T-helper 9 cell (primary cell): ENCODE measurements at places on chromosomes 7 and 10.

GRCh38 chr10:53997953-53998352 is 803.1 kb downstream of the PCDH15 start:
- no peak for DNase-seq

DNA sequence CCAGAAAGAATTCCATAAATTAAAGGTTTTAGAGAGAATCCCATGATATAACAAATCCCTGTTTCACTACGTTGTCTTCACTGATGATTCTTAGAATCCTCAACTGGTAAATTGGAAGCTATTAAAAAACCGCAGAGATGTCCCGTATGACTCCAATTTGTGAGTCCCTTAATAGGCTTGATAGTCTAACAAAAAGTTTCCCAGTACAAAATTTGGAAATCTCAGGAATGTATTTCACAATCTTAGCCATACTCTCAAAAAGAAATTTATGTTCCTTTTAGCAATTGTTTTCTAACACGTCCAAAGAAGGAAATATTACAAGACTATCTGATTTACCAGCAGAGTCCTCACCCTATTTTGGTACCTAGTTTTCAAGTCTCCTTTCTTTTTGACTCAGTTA is 2.5 kb downstream of the TES start:
- DNase-seq: no peak

- DNase-seq: no peak
Measured at GRCh38 chr10:87578842-87579401, 74.2 kb downstream of the MINPP1 start.

DNA sequence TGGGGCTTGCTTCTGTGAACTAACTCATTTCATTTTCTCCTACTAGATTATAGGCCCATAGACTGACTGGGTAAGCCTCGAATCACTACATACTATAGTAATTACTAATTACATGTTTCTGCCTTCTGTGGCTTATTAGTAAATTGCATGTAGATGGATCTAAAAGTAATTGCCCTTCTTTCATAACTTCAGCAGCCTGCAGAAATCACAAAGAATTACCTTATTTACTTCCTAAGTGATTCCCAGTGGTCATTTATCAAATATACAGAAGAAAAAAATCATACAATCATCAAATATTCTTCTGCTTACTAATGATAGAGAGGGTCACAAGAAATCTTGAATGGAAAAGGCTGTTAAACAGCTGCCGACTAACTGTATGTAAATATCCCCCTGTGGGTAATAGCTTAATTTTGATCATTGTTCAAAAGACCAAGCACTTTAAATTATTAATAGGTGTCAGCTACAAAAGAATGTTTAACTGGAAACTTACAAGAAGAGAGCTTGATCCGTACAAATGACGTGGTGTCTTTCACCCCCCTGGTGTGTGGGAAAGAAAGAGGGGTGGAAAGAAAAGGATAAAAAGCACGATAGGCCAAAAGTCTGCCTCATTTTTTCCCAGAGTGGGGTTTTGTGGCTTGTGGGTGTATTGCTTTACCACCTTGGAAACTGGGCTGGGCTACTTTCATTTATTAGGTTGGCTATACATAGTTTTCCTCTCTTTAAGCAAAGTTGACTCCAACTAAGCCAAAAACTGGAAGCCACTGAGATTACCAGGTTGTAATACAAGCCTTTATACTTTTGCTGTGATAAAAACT is 361.8 kb upstream of the ZMIZ1 start:
- no peak for DNase-seq

DNA sequence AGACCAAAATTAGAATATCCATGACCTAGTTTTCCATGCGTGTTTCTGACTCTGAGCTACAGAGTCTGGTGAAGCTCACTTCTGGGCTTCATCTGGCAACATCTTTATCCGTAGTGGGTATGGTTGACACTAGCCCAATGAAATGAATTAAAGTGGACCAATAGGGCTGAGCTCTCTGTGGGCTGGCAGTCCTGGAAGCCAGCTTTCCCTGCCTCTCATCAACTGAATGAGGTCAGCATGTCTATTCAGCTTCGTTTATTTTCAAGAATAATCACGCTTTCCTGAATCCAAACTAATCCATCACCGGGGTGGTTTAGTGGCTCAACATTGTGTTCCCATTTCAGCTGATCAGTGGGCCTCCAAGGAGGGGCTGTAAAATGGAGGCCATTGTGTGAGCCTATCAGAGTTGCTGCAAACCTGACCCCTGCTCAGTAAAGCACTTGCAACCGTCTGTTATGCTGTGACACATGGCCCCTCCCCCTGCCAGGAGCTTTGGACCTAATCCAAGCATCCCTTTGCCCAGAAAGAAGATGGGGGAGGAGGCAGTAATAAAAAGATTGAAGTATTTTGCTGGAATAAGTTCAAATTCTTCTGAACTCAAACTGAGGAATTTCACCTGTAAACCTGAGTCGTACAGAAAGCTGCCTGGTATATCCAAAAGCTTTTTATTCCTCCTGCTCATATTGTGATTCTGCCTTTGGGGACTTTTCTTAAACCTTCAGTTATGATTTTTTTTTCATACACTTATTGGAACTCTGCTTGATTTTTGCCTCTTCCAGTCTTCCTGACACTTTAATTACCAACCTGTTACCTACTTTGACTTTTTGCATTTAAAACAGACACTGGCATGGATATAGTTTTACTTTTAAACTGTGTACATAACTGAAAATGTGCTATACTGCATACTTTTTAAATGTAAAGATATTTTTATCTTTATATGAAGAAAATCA is 35.5 kb downstream of the CAV1 start:
- no peak for DNase-seq

DNA sequence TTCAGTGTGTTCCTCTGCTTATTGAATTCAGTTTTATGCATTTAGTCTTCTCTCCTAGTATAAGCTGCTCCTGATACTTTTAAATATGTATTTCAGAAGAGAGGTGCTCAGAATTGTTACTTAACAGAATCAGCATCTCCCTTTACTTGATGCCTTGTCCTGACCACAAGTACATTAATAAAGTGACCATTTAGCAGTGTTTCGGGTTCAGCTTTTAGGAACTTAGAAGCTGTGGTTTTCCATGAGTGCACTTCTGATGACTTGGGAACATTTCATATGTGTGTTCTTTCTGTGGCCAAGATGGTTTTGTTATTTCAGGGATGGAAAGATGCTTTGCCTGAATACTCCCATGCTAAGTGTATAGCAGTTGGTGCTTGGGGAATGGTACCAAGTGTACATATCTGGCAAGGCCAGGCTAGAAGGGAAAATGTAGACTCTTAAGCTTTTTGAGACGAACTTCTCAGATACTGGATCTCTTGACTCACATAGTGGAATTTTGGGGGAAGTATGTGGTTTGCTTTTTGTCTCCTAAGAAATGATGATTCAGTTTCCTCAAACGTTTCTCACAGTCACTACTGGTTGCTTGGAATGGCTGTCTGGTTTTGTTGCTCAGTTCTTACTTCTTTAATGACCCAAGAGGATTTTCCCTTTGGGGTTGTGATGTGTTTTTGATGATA is 17.2 kb downstream of the SGPL1 start:
- no peak for DNase-seq

- no peak for DNase-seq
Measured at GRCh38 chr7:137684316-137684715, 162.5 kb downstream of the DGKI start.

GRCh38 chr7:22845221-22845834 is 22.7 kb upstream of the TOMM7 start:
- no peak for DNase-seq

- no peak for DNase-seq
Measured at GRCh38 chr10:81096558-81096957, 558.9 kb downstream of the SH2D4B start.

DNA sequence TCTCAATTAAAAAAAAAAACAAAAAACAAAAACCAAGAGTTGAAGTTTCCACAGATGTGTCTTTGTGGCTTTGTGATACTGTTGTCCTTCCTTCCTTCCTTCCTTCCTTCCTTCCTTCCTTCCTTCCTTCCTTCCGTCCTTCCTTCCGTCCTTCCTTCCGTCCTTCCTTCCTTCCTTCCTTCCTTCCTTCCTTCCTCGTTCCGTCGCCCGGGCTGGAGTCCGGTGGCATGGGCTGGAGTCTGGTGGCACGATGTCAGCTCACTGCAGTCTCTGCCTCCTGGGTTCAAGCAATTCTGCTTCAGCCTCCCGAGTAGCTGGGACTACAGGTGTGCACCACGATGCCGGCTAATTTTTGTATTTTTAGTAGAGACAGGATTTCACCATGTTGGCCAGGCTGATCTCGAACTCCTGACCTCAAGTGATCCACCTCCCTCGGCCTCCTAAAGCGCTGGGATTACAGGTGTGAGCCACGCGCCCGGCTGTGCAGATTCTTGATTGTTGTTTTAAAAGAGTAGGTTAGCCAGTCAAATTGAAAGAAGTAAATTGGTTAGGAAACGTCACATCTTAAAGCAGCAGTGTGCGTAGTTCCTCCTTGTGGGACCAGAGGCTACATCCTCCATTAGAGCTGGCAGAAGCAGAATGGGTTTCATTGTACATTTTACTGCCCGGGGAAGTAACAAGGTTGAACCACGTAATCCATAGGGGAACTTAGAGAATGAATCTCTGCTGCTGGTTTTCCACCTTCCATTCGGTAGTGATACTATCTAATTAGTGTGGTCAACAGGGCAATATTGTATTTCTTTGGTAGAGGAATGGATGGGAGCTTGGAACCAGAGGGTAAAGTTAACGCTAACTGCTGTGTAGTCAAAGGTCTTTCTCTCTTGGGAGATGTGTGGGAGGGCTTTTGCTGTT is 20.6 kb downstream of the DNAJB6 start:
- DNase-seq: no peak

GRCh38 chr10:129161150-129161549 is 305.9 kb upstream of the MGMT start:
- no peak for DNase-seq

GRCh38 chr7:100677308-100678267 is 4.0 kb downstream of the GNB2 start:
- DNase-seq: no peak

GRCh38 chr10:103709341-103709920 is 145.9 kb downstream of the SH3PXD2A start:
- DNase-seq: no peak

DNA sequence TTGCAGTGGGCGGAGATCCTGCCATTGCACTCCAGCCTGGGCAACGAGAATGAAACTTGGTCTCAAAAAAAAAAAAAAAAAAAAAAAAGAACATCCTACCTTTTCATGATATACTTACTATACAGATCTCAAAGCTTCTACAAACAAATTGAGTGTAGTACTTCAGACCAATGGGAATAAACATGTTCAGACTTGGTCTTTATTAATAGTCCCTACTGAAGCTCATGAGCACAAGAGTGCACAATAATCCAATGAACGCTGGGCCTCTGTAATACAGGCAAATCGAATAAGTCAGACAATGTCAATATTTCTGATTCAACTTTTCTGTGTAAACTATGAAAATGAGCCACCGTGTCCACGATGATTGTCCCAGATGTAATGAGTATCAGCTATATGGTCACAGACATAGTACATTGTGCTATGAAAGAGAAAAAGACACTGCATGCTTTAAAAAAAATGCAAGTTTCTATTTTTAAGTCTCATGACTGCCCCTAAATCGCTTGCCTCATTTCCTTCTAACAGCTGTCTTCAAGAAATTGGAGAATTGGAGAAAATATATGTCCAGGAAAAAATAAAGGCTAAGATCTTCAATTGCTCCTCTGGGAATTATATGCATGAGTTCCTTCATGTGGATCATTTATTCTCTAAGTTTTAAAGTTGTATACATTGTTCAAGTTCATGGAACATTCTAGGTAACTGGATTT is 64.0 kb upstream of the CTTNBP2 start:
- no peak for DNase-seq

GRCh38 chr7:12303062-12303461 is 92.0 kb downstream of the TMEM106B start:
- no peak for DNase-seq

GRCh38 chr7:74063223-74063641 is 20.4 kb upstream of the LIMK1 start:
- no peak for DNase-seq

GRCh38 chr7:88116235-88116795 is 103.5 kb downstream of the SRI start:
- DNase-seq: no peak

DNA sequence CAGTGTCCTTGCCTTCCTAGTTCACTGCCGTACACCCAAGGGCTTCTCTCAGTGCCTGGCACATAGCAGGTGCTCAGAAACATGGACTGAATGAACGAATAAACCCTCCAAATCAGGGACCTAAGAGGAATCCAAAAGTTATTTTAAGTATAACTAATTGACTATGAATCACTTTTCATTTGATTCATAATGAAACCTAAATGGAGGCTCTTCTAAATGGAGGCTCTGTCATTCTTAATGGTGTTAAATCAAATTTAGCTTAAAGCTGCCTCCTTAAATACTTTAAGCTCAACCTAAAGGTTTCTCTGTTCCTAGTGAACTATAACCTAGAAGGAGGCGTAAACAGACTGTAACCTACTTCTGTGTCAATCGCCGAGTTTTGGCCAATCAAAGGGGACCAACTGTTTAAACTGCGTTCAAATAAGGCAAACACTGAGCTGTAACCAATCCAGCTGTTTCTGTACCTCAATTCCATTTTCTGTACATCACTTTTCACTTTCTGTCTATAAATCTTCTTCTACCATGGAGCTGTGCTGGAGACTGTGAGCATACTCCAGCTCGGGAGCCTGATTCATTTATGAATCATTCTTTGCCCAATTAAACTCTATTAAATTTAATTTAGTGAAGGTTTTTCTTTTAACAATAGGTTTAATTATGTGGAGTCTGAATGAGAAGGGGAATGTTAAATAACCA is 11.0 kb downstream of the PYROXD2 start:
- DNase-seq: no peak

DNA sequence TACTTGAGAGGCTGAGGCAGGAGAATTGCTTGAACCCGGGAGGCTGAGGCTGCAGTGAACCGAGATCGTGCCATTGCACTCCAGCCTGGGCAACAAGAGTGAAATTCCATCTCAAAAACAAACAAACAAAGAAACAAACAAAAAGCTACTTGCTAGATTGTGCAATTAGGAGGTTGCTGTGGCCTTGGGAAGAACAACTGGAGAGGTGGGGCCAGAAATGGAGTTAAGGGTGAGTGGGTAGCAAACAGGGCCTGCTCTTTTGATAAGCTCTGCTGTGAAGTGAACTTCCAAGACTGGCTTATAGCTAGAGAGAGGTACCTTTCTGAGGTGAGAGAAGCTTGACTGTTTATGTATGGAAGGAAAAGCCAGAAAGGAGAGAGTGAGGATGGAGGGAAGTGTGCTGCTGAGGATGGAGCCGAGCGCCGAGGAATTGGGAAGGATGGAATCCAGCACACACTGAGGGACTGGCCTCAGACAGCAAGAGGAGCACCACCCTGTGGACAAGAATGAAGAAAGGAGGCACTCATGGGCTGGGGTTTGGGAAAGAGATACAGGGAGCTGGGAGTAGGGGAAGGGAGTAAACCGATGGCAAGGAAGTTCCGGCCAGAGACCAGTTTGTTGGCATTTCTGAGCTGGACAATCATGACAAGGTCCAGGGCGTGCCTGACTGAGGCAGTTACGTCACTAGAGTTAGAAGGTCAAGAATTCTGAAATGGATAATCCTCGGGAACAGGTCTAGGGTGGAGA is 7.0 kb upstream of the RPEL1 start:
- no peak for DNase-seq

GRCh38 chr10:17836942-17837341 is 27.8 kb downstream of the MRC1 start:
- DNase-seq: no peak

GRCh38 chr7:138745189-138745588 is 44.0 kb upstream of the SVOPL start:
- DNase-seq: no peak

GRCh38 chr10:43124574-43125273 is 13.5 kb upstream of the CSGALNACT2 start:
- no peak for DNase-seq
